ENCODE measurements at places on chromosomes 4 and X.

GRCh38 chrX:13750204-13750603, 15.7 kb downstream of the OFD1 start:
- DNase-seq = peak; percentile 67

- DNase-seq = no peak
These were observed 119.0 kb upstream of the MYOZ2 start for GRCh38 chr4:119016636-119017035.

GRCh38 chr4:5895287-5895686, 2.4 kb upstream of the CRMP1 start:
- no peak for DNase-seq

GRCh38 chr4:81432825-81433224, 38.9 kb downstream of the RASGEF1B start:
- DNase-seq = no peak

DNA sequence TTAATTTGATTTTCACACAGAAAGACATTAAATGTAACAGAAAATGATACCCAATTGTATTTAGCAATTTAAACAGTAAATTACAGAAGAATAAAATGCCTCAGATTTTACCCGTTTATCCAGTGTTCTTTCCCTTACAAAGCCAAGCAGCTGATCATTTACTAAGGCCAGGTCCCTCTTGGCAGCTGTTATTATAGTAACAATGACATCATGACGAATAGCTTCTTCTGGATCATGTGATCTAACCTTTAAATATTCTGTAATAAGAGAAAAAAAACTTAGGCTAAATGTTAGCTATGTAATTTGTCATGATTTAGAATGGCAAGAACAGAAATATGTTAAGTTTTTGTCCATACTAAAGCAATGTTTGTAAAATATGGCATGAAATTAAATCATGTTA, 69.4 kb downstream of the PDS5A start:
- no peak for DNase-seq

DNA sequence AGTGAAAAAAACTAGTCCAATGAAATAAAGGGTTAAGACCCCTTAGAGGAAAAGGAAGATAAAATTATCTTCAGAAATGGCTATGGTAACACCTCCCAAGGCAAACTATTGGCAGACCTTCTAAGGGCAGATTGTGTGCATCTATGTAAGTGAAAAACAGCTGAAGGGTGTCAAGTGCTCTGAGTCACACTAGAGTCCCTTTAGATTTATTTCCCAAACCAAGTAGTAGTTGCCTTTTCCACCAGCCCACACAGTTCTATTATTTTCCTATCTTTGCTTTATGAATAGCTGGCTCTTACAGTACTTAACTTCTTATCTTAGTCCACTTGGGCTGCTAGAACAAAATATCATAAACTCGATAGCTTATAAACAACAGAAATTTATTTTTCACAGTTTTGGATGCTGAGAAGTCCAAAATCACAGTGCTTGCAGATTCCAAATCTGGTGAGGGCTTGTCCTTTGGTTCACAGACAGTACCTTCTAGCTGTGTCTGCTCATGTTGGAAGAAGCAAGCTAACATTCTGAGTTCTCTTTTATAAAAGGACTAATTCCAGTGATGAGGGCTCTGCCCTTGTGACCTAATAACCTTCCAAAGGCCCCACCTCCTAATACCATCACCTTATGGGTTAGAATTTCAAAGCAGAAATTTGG, 143.6 kb downstream of the GRID2 start:
- DNase-seq = peak; percentile 42

Data from NCI-H69 (cell line).